ENCODE measurements at places on chromosomes 6 and 20.

- DNase-seq: peak; percentile 70
These were observed 1.7 kb upstream of the SLC12A5 start for GRCh38 chr20:46027245-46027853.

- DNase-seq: no peak
These were observed 76.1 kb downstream of the IRF4 start for GRCh38 chr6:467671-468082.

- DNase-seq: peak; percentile 54
These were observed 90.2 kb downstream of the F13A1 start for GRCh38 chr6:6230286-6230685.

DNA sequence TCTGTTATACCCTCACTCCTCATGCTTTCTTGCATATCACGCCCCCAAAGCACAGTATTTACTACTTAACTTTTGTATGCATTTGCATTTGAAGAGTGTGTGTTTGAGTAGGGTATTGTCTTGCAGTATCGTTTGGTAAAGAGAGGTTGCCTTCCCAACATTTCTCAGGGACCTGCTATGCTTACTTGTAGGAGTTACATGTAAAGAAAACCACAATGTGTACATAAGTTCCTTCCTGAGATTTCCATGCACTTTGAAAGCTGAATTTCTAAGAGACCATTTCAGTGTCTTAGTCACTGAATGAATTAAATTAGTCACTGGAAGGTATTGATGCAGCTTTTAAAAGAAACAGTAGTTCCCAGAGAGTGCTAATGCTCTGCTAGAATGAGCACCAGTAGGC lies 159.3 kb upstream of the LAMA2 start:
- DNase-seq: no peak

- DNase-seq: no peak
These were observed 119.0 kb upstream of the MCHR2 start for GRCh38 chr6:100112855-100113508.

- DNase-seq: no peak
These were observed 37.2 kb upstream of the BAG2 start for GRCh38 chr6:57134954-57135353.

DNA sequence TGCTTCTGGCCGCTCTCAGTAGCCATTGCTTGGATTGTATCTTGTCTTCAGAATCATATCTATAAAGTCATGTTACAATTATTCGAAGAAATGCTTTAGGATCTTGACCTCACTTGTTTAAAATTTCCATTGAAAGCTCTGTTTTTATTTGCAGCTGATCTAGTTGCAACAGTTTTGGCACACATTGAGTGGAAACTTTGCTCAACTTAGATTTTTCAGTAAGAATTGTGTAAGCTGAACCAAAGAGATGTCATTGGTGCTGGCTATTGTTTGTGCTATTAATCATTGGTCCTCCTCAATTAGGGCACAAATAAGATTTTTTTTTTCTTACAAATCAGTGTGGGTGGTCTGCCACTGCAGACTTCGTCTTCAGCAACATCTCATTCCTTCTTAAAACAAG lies 649.2 kb downstream of the MMUT start:
- no peak for DNase-seq

DNA sequence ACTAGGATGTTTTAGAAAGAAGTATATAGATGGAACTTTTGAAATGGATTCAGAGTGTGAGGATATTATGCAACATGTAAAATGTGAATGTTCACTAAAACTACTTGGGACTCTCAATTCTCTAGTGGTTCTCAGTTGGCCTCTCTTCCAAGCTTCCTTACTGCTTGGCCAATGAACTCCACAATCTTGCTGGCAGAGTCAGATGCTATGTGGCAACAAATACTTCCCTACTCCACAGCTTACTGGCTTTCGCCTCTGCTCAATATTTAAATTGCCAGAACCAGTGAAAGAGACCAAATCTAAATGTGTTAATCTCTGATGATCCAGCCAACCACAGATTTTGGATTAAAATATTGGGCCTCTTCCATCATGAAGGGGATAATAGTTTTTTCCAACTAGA lies 138.4 kb downstream of the HTR1B start:
- no peak for DNase-seq

DNA sequence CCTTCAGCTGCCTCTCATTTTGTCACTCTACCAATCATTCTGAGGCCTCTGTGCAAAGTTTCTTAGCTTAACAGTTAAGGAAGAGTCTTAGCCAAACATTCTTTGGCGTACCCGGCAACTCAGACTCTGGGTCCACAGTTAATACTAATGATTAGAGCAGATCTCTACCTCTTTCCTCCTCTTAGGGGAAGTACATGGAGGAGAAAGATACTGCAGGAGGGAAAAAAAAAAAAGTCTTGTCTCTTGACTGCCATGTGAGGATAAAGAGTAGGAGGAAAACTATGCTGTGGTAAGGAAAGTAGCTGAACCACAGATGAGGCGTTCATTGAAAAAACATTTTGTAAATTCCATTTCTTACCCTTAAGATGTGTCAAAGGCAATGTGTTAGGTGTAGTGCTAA lies 44.0 kb upstream of the MARCKS start:
- no peak for DNase-seq

DNA sequence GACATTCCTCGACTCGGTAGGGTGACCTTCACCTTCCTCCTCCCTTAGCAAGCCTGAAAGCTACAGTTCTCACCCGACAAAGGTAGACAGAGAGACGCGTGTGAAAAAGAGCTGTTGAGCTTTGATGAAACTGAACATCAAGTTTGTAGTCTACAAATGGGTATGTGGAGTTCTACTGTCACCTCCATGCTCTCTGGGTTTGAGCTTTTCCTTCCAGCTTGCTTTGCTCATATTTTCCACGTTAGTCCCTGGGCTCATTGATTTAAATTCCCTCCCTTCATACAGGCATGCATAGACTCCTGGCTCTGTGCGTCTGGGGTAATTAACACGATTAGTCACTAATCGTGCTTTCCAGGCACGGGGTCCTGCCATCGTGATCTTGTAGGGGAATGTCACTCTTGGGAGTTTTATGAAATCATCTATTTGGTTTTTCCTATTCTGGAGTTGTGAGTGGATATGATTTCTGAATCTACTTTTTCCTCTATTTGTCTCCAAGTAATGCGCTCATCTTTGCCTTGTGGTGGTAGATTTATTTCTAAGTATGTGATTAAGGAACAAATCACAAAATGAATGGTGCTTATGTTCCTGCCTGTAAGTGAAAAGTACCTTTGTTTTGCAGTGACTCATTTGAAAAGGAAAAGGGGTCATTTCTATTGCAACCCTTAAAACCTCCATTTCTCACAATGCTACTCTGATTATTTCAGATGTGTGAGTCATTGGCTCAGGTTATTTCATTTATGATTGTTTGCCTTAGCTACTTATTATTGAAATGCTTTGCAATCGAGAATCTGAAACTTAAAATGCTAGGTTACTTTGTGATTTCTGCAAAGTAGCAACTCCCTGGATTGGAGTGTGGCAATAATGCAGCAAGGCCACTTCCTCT lies 154.6 kb downstream of the ZDHHC14 start:
- DNase-seq: no peak

- no peak for DNase-seq
These were observed 437.2 kb downstream of the BCKDHB start for GRCh38 chr6:80543598-80544222.

DNA sequence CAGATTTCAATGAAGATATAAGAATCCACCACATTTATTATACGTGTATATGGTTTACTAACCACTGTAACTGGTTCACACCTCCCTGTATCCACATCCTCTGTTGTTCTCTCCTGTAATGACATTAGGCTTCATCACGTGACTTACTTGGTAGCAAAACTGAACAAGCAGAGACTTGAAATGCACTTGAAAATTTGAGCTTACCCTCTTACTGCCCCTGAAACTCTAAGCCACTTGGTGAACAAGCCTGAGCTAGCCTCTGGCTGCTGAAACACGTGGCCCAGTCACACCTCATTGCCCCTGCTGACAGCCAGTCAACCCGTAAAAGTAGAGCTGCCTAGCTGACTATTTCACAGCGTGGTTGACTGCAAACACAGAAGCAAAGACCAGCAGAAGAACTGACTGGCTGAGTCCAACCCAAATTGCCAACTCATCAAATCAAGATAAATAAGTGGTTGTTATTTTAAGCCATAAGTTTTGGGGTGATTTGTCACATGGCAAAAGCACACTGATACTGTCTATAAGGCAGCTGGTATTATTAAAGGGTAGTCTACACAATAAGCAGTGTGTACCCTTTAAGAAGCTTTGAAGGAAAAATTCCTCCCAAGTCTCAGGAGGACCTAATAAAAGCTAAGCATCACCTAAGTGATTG lies 109.0 kb downstream of the RALGAPA2 start:
- DNase-seq: no peak

DNA sequence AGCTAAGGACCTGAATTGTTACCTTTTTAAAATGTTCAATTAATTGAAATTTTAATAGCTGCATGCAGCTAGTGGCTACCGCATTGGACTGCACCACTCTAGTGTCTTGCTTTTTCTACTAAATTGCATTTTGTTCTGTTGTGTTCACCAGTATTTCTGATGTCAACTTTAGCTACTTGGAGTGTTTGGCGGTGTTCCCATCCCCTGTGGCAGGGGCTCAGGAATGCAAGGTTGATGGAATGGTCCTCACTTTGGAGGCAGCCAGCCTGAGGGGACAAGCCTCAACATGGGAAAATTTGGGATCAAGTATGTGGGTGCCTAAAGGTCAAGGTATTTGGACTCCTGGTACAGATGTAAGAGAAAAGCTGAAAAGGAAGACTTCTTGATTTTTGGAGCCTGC lies 230.1 kb upstream of the PRND start:
- no peak for DNase-seq

GRCh38 chr6:45148711-45149341 lies 179.3 kb upstream of the RUNX2 start:
- DNase-seq: no peak

DNA sequence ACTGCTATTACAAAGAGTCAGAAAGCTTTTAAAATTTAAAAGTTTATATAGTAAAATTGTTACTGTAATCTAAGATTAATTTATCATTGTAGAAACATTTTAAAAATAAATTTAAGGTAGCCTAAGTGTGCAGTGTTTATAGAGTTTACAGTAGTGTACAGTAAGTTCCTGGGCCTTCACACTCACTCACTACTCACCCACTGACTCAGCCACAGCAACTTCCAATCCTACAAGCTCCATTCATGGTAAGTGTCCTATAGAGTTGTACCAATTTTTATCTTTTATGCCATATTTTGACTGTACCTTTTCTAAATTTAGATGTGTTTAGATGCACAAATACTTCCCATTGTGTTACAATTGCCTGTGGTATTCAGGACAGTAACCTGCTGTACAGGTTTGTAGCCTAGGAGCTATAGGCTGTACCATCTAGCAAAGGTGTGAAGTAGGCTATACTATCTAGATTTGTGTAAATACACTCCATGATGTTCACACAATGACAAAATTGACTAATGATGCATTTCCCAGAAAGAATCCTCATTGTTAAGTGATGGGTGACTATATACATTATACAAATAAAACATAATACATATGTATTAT lies 10.2 kb upstream of the TMEM170B start:
- DNase-seq: no peak

DNA sequence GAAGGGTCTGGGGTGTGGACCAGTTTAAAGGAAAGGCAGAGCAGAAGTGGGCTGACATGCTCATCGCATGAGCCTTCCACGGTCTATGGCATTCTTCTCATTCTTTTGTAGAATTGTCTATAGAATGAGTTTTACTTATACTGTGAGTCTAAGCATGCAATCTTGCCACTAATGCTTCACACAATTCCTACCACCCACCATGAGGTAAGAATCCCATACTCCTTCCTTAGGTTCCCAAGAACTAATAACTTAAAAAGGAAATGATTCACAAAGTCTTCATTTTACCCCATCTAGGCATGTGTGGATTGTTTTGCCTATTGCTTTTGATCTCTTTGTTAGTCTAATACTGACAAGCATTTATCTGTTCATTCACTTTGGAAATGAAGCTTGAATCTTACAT lies 195.2 kb downstream of the LY86 start:
- DNase-seq: no peak

DNA sequence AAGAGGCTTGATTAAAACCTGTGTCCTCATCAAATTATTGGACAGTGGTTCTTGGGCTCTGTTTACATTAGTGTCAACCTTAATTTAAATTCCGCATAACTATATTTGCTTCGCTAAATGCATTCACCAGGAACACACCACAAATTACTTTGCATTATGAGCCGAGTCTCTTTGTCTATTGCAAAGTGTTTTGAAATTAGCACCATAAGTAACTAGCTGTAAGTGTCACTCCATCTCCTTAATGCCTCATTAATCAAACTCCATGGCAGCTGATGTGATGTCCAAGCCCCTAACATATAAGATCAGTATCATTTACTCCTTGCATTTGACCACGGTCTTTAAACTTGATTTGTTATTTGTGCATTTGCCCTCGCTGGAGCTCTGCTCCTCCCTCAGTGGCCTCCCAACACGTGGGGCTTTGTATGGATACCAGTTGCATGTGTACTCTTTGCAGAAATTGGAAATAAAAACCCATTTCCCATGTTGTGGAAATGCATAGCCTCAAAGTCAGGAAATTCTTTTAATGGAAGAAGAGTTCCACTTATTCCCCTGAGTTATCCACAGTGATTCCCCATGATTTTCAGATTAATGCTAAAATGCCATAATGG lies 24.6 kb downstream of the FOXA2 start:
- no peak for DNase-seq

- no peak for DNase-seq
These were observed 24.7 kb downstream of the MYT1 start for GRCh38 chr20:64188682-64189529.

DNA sequence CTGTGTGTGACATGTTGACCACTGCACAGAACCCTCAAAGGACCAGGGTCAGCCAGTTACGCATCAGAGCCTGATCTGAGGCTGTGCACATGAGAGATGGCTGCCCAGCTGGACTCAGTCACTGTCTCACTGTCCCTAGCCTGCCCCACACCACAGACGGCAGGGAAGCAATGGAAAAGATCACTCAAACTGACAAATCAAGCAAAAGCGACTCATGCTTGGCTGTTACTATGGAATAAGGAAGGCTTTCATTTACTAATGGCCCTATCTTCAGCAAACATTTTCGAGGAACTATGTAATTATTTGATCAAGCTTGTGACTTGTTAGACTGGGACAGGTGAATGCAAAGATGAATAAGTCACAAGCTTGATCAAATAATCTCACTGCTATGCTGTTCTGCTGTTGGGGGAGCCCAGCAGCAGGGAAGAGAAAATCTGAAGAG lies 137.0 kb downstream of the SLC23A2 start:
- no peak for DNase-seq

- DNase-seq: no peak
These were observed 9.0 kb downstream of the ADA start for GRCh38 chr20:44642203-44643153.

DNA sequence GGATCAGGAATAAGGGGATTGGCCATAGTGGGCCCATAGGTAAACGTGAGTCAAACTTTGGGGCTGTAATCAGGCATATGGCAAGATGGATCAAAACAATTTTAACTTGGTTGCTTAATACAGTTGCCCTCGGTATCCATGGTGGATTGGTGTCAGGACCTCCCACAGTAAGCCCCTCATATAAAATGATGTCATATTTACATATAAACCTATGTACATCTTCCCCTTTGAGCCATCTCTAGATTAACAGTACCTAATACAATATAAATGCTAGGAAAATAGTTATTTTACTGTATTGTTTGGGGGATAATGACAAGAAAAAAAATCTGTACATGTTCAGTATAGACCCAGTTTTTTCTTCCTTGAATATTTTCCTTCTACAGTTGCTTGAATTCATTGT lies 7.4 kb upstream of the ACAT2 start:
- no peak for DNase-seq
